Omental fat pad (tissue), 4 donors: ENCODE measurements at places on chromosomes 2 and 18.
A peak's percentile ranks its signal among the peaks of the same experiment; 100 is the strongest.

GRCh38 chr18:48975120-48975816, 24.5 kb upstream of the SMAD7 start:
- DNase-seq, result no peak

DNA sequence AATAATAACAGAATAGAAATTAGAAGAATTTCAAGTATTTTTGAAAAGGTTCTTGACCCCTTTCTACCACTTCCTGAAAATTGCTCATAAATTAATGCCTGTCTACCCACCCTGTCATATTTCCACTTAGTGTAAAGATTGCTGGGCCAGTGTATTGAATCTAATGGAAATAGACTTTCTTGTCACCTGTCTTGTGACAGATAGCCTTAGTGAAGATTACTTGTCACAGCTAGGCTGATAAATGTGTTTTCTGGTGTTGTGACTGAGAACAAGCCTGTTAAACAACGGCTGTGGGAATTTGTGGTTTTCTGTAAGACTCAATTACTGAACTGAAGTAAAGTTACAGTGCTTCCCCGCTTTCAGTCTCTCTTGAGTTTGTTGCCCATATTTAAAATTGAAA, 37.0 kb downstream of the PIK3C3 start:
- DNase-seq, result no peak

DNA sequence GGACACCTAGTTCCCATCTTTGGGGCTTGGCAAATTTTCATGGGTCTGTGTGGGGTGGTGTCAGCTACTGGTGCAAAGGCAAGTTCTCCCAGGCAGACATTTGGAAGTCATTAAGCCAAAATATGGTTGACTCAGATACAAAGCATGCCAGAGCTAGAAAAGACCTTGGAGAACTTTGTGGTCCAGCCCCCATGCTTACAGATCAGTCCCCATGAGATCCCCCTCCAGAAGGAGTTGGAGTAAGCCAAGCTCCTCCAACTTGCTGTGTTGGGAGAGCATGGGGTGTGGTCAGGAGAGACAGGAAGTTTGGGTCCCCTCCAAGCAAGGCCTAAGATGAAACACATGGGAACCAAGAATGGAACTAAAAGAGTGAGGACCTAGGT, 224.5 kb downstream of the CYP26B1 start:
- DNase-seq, result no peak

DNA sequence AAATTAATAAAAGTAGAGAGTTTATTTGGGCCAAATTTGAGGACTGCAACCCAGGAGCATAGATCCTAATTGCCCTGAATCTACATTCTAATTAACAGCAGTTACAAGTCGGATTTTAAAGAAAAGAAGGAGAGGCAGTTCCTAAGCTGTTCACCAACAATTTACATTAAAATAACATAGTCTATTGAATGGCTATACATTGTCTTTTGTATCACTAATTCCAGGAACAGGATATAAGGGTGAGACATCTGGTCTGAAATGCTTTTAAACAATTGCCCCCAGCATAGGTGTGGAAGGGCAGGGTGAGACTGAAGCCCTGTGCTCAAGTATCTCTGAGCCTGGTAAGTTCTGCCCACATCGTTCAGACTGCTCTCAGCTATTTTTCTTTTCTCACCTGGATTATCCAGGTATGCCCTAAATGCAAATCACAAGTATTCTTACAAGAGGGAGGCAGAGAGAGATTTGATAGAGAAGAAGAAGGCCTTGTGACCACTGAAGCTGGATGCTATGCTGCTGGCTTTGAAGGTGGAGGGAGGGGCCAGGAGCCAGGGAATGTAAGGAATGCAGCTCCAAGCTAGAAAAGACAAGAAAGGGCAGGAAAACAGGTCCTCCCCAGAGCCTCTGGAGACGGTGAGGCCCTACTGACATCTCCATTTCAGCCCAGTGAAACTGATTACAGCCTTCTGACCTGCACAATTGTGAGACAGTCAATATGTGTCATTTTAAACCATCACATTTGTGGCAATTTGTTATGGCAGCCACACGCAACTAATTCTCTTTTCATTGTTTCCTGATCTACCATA, 189.4 kb upstream of the ARL4C start:
- DNase-seq, result no peak

DNA sequence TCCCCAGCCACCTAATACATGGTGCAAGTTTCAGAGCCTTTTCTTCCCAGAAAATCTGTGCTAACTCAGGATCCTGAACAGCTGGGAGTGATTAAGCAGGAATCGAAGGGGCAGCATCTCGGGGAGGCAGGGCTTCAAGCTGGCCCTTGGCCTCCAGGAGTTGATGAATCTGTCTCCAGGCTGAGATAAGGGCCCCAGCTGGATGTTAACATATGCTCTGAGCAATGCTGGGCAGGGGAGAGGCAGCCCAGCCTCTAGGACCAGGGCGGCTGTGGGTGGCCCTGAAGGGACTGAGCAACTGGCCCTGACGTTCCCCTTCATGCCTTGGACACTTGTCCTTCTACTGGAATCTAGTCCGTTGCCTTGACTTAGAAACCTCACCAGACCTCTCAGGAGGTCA, 84.1 kb upstream of the EPC2 start:
- DNase-seq, result no peak

- DNase-seq, result no peak
Observed at GRCh38 chr2:169129703-169130243, 60.4 kb downstream of the DHRS9 start.

DNA sequence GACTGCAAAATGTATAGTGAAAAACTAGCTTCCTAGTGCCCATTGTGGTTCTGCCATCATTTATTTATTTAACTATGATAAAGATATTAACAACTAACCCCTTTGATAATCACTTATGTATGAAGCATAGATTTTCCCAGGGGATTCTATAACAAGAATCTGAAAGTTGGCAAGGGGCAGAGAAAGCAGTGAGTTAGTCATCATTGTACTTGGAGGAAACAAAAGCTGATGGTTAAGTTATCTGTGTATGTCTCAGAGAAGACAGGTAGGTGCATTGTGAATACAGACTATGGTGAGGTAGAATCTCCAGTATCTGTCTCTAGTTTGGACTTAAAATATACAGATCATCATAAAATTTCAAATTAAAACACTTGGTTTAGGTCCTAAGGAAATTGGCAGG, 2159.1 kb upstream of the CELF4 start:
- DNase-seq, result no peak

DNA sequence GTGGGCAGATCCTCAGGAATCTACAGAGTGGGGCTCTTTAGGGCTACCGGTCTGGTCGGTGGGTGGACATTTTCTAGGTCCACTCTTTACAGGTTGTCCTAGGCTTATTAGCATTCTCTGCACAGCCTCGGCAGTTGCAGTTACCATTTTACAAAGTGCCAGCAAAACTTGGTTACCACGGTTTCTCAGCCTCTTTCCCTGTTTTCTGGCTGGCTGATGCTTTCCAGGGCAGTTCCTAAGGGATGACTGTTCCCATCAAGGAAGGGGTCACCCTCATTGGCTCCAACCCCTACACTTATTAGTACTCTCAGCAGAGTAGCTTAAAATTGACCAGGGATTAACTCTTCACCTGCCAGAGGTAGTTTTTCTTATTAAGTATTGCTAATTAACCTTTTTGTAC, 2.0 kb upstream of the AQP4 start:
- DNase-seq, result no peak

DNA sequence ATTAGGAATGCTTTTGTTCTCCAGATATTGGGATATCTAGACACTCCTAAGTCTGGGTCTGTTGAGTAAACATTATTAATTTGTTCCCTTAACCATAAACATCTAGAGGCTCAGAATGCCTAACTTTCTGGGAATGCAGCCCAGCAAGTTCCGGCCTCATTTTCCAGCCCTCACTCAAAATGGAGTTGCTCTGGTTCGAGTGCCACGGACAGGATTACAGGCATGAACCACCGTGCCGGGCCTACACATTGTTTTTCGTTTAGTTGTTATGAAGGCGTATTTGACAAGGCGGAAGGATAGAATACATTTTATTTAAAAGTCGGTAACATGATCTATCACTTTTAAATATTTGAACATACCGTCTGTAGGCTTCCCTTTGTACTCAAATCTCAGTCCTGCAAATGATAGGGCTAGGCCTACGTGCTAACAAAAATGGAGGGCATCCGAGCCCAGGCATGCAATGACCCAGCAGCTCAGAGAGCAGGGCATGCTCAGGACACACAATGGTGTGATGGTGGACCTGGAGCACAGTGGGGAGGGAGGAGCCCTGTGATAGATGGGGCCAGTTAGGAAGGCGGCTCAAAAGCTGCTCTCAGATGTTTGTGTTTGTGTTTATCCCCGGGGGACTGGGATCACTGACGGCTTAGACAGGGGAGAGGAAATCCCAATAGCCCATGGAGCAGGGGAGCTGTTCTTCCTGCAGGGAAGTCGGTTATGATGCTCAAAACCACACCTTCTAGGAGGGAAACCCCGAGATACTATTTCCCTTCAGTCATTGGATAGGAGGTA, 2.9 kb upstream of the SCYGR1 start:
- no peak for DNase-seq

DNA sequence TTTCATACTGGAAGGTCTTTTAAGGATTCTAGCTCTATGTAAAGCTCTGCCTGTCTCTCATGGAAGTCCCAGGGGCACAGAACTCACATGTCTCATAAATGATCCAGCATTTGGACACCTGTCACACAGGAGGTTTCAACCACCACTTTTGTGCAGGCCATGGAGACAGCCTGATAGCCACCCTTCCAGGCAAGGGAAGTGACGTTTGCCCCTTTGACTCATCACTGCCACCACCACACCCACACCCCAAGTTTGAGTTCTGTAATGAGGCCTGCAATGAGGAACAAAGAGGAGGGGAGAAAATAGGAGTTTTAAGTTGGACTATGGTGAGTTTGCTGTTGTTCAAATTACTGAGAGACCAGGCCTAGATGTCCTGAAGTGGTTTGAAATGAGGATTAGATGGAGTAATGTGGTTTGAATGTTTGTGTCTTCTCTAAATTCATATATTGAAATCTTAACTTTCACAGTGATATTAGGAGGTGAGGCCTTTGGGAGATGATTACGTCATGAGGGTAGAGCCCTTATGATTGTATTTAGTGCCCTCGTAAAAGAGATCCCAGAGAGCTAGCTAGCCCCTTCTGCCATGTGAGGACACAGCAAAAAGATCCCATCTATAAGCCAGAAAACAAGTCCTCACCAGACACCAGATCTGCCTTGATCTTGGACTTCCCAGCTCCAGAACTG, 175.3 kb upstream of the EPHA4 start:
- no peak for DNase-seq

DNA sequence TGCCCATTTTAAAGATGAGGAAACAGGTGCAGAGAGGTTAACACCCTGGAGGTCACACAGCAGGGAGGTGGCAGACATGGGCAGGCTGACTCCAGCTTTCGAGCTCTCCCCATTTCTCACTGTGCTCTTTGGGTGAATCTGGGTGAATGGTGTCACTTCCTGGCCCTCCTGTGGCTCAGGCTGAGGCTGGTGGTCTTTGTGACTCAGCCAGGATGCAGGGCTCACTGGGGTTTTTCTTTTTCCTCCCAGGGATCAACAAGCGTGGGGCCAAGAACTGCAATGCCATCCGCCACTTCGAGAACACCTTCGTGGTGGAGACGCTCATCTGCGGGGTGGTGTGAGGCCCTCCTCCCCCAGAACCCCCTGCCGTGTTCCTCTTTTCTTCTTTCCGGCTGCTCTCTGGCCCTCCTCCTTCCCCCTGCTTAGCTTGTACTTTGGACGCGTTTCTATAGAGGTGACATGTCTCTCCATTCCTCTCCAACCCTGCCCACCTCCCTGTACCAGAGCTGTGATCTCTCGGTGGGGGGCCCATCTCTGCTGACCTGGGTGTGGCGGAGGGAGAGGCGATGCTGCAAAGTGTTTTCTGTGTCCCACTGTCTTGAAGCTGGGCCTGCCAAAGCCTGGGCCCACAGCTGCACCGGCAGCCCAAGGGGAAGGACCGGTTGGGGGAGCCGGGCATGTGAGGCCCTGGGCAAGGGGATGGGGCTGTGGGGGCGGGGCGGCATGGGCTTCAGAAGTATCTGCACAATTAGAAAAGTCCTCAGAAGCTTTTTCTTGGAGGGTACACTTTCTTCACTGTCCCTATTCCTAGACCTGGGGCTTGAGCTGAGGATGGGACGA, 13.2 kb downstream of the ITM2C start:
- no peak for DNase-seq

DNA sequence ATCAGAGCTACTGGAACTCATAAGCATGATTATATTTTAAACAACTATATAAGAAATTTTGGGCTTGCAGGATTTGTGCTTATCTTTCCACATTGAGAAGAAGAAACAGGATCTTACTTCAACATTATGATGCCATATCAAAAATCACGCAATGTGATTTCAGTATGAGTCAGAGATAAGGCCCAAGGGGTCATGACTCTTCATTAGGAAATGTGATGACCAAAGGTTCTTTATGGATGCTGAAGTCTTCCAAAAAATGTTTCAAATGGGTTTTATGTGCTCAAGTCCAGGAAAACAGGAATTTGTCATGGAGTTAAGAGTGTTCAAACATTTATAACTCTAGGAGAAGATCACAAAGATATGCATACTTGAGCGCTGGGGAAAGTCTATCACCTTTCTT, 7.8 kb upstream of the SERPINB2 start:
- DNase-seq, result no peak

DNA sequence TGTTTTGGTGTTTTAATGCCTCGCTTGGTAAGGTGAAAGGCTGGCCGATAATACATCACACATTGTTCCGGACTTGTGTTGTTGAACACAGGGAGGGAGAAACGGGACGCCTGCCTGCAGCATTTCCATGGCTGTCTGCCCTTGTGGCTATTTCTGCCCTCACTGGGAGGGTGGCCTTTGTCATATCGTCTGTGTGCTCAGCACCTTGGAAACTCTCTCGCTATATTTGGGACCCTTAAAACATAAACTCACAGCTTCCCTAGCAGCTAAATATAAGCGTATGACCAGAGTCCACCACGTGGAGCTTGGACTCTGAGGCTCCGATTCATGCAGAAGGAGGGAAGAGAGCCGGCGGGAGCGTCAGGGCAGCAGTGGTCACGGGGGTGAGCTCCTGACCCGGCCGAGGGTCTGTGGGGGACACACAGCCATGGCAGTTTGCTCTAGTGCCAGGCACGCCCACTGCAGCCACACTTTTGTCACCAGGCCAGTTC, 111.7 kb downstream of the SH3BP4 start:
- no peak for DNase-seq

GRCh38 chr2:8704906-8705305, 23.1 kb downstream of the ID2 start:
- no peak for DNase-seq

- DNase-seq, result no peak
Observed at GRCh38 chr18:24514439-24514838, 54.0 kb downstream of the HRH4 start.

GRCh38 chr2:126657636-126658318, 1.8 kb downstream of the GYPC start:
- peak; percentile 48 for DNase-seq
